Renal pelvis (tissue), 12 donors: ENCODE measurements at places on chromosomes 4 and X.

DNA sequence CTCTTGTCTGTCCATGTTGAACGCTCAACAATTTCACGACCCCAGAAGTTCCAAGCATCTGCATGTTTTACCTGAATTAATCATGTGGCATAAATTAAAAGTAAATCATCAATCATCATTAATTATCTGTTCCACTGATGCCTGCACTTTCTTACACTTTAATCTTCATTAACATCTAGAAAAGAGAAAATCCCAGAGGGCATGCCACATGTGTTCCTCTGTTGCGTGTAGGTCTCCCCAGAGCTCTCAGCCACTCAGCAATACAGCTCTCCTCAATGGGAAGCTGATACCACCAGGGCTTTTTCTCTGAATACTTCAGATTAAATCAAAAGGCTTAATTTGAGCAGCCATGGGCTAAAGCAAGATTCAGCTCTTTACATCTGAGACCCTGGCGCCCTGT is 722.4 kb upstream of the TENM3 start:
- DNase-seq, result no peak

GRCh38 chrX:42290608-42291007 is 367.3 kb upstream of the CASK start:
- no peak for DNase-seq

GRCh38 chrX:22758807-22759481 is 240.8 kb upstream of the DDX53 start:
- DNase-seq, result no peak

DNA sequence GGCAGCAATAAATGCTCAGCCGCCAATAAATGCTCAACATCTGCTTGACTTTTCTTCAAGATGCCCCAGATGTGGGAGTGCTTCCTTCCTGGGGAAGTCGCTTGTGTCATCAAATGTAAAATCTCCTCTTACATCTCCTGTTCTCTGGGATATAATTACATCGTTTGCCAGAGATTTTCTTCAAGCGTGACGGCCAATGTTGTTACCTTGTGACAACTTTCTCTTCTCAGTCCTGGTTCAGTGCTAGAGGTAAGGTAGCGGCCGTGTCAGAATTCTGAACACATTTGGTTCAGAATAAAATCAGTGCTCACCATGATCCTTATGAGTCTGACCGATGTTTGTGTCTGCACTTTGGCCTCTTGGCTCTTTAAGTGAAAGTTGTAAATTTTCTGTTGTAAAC is 102.5 kb downstream of the ASMT start:
- peak; percentile 70 for DNase-seq

GRCh38 chr4:88963817-88964216 is 93.2 kb downstream of the FAM13A start:
- no peak for DNase-seq

- DNase-seq, result no peak
Observed at GRCh38 chrX:119226446-119226845, 9.6 kb upstream of the PGRMC1 start.

- no peak for DNase-seq
Observed at GRCh38 chr4:129334136-129334535, 238.2 kb downstream of the C4orf33 start.

- DNase-seq, result no peak
Observed at GRCh38 chr4:25792876-25793275, 69.9 kb downstream of the SEL1L3 start.

DNA sequence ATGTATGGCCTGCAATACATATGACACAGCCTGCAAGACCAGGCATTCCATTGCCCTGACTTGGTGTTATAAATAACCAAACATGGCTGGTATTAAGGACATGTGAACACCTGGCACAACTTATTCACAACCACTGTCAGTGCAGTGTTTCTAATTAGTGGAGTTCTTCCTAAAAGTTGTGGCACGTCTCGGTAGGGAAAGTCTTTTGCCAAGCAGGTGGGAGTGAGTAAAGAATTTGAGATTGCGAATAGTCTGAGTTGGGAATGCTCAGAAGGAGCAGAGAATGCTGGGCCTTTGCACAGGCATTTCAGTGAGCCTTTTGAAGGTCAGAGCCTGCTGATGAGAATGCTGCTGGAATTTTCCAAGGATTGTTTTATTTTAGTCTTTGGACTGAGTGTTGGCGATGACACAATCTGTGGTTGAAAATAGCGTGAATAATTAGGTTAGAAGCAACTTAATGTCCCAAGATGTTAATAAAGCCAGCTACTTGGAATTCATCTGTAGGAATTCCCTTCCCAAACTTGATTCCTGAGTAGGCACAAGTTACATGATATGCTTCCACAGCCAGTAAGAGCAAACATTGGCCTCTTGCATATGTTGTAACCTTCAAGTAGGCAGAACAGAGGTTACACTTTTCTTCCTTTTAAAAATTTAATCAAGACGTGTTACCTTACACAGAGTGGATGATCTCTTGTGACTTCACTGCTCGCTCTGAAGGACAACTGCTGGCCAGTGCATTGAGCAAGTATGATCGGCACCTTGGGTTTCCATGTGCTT is 83.6 kb upstream of the PGRMC2 start:
- no peak for DNase-seq

- DNase-seq, result no peak
Observed at GRCh38 chr4:101136373-101137370, 210.7 kb downstream of the PPP3CA start.

DNA sequence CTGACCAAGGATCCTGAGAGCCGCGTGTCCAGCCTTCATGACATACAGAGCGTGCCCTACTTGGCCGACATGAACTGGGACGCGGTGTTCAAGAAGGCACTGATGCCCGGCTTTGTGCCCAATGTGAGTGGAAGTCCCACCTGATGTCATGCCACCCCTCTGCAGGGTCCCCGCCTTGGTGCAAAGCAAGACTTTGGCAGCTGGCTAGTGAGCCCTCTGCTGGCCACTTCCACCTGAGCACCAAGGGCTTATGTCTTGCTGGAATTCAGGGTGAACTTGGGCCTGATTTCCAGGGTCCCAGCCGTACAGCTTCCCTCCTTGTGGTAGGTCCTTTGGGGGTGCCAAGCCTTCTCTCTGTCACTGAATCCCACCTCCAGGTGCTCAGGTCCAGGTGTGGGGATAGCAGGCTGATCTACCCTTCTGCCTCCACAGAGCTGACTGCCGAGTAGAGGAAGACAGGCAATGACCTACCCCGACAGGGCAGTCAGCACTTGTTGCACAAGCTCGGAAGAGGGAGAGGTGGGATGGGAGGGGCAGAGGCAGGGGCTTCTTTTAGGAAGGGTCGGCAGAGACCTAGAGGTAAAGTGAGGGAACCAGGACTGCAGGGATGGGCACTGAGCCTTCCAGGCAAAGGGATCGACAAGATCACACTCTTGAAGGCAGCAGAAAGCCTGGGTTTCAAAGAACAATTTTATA is 248.1 kb downstream of the EVC2 start:
- no peak for DNase-seq

- DNase-seq, result no peak
Observed at GRCh38 chr4:167117273-167117672, 117.0 kb downstream of the SPOCK3 start.

- no peak for DNase-seq
Observed at GRCh38 chrX:1153940-1154339, 58.5 kb downstream of the CRLF2 start.

GRCh38 chr4:124070688-124071484 is 641.6 kb downstream of the ANKRD50 start:
- DNase-seq, result no peak

- DNase-seq, result no peak
Observed at GRCh38 chr4:185282968-185283367, 73.6 kb downstream of the SNX25 start.

DNA sequence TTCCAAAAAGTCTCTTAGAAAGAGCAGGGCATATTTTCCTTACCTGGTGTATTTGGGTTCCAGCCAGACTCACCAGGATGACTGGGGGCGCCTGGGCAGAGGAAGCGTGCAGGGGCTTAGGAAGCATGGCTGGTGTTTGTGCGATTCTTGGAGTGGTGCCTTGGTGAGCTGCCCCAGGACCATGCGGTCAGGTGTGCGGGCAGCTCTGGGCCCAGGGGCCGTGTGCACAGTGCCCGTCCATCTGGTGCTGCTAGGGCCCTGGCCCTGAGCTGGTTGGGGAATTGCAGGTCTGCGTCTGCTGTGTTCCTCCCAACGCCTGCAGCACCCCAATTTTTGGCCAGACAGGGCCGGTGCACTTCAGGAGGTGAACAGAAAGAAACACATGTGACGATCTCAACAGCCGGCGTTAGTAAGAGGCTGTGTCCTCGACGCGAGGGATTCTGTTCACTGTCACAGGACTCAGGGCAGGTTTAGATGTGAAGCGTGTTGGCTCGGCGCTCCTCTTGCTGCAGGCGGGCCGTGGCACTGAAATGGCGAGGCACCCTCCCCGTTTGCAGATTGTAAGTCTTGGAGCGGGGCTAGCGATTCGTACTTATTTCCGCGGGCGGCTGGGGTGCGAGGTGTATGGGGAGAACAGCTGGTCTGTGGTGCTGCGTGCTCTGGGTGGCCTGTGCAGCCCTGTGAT is 15.2 kb downstream of the RGS12 start:
- no peak for DNase-seq

- DNase-seq, result no peak
Observed at GRCh38 chr4:20288846-20289512, 37.3 kb downstream of the SLIT2 start.

- DNase-seq, result no peak
Observed at GRCh38 chrX:18956303-18957032, 27.4 kb downstream of the PHKA2 start.

DNA sequence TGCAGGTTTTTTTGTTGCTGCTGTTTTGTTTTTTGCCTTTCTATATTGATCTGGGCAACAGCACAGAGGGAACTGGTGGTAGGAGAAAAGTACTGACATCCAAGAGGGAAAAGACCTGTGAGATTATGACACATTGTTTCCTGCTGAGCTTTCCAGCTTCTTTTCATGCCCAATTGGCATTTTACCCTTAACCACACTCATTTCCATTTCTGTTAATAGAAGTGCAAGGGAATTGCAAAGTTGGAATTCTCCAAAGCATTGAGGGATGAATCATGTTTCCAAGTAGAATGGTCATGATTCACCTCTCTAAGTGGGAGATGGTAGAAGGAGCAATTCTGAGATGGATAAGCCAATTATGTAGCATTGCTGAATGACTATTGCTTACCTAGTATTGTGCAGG is 161.5 kb downstream of the PPARGC1A start:
- no peak for DNase-seq

DNA sequence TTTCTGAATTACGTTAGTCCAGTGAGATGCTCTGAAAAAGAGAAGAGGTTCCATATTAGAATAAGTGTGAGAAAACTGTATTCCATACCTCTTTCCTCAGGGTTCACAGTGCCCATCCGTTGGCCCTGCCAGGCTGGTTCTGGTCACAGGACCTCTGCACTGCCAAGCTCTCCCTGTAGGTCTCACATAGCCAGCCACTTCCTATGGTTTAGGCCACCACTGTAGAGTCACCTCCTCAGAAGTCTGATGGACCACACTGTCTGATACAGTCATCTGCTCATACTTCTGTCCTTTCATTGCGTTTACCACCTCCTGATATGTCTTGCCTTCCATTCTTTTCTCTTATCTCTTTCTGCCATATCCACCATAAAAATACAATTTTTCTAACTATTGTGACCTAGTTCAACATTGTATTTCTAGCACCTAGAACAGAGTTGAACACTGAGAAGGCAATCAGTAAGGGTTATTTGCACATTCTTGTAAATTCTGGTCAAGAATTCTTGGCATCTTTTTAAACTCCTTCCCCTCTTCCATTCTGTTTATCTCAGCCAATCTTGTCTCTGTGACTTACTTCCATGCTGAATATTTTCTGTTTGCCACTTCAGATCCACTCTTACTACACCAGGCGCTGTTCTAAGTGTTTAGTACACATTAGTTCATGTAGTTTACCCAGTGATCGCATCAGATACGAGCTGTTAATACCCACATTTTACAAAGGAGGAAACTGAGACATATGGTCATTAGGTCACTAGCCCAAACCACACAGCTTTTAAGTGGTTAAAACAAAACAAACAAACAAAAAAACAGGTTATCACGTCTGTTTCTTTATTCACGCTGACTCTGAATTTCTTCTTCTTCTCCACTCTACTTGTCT is 125.6 kb downstream of the CBR4 start:
- no peak for DNase-seq

DNA sequence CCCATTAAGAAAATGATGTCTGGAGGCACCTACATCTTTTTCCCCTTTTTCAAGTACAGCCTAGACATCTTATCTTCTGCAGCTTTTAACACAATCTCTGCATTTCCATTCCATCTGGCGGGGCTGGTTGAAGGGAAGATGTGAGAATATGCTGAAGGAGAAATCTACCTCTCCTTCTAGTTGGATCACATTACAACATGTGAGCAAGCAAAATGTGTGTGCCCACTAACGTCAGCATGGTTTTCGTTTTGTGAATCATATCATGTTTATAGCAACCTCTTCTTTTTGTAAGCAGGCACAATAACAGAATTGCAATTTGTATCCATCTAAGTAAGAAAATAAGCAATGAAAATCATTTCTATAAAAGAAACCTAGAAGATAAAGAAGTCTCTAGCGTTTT is 28.9 kb upstream of the MID1 start:
- DNase-seq, result no peak

DNA sequence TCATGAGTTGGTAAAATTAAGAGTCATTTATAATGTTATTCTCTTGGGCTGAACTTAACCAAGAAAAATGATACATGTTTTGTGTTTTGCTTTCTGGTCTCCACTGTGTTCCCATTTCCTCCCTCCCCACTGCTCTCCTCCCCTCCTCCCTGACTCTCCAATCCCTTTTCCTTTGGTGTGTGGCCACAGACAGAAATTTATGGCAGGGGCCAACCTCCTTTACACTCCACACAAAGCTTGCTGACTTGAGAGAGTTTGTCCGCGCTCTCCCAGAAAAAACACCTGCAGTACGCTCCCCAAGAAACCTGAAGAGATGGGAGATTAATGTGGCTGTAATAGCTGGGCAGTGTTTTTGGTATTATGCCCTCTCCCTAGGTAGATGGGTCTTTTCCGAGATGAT is 88.9 kb downstream of the ALPK1 start:
- peak; percentile 51 for DNase-seq

GRCh38 chr4:34466411-34466810 is 1777.9 kb downstream of the ARAP2 start:
- no peak for DNase-seq

DNA sequence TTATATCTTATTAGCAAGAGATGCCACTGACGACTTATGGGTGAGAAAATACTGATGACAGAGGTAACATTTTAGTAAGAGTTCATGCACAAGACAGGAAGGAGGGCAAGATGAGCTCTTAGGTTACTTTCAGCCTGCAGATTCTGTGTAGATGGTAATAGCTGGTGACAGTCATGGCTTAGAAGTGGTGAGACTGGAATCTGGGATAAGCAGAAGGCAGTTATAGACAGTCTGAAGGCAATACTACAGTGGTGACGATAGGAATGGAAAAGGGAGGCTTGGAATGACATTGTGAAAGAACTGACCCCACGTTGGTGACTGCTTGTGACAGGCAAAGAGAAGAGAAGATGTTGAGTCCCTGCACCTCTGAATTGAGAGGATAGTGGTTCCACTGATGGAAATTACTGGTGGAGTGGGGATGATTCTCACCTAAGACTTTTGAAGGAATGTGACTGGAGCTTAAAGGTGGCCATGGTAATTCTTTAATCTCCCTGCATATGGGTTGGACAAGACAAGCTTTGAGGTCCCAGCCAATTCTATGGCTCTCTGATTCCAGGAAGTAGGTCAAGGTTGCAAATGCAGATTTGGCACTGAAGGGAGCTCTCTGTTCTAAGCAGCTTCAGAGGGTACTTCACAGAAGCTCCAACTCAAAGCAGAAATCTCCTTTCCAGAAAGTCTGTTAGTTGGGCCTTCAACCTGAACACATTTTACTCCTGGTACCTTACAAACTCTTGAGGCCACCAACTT is 99.7 kb downstream of the RASL11B start:
- DNase-seq, result no peak
